BJ (cell line): ENCODE measurements at places on chromosomes 6 and 20.

- no peak for DNase-seq
Observed at GRCh38 chr6:66173587-66173986, 466.6 kb upstream of the EYS start.

GRCh38 chr6:80437221-80437620, 330.8 kb downstream of the BCKDHB start:
- no peak for DNase-seq

DNA sequence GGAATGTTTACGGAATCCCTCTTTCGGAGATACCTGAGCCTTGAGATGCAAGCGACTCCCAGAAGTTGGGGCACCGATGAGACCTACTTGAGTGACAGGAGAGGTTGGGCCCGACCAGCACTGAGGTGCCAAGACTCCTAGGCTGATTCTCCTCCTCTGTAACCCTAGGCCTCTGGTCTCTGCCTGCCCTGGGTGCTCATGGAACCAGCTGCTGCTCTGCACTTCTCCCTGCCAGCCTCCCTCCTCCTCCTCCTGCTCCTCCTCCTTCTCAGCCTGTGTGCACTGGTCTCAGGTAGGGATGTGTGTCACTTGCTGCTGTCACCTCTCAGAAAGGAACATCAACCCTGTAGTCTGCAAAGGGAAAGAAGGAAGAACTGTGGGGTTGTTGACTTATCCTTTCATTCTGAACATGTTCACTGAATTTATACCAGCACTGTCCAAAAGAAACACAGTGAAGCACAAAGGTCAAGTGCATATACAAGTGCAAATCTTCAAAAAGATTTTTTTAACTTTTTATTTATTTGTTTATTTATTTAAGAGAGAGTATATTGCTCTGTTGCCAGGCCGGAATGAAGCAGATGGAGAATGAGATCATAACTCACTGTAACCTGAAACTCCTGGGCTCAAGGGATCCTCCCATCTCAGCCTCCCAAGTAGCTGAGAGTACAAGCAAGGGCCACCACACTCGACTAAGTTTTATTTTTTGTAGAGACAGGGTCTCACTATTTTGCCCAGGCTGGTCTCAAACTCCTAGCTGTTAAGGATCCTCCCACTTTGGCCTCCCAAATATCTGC, 913 bp downstream of the BTN2A2 start:
- DNase-seq, result no peak

DNA sequence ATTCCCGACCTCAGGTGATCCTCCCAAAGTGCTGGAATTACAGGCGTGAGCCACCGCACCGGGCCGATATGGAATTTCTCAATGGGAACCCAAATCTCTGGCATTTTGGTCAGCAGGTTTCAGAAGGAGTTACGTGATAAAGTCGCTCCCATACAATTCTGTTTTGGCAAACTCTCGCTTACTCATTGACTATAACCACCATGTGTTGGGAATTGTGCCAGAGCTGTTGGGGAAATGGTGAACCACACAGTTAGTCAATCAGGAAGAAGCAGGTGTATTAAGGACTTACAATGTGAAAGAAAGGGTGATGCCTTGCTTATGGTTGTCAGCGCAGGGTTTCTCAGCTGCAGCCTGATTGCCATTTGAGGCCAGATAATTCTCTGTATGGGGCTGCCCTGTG, 410.5 kb downstream of the QKI start:
- DNase-seq, result no peak

GRCh38 chr20:9027626-9028025, 41.3 kb upstream of the PLCB4 start:
- no peak for DNase-seq

DNA sequence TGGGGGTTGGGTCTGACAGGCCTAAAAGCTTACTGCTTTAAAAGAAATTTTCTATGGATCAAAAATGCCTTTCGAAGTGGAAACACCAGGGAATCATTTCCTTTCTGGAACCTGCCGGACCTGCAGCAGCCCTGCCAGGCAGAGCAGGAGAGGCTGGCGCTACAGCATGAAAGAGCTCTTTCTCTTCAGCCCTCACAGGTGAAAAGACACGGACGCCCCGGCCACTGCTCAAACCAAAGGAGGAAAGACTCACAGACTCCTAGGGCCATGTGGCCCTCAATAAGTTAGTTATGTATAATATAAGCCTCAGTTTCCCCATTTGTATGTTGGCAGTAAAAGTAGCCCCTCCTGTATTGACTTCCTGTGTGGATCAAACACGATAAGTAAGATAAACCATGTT, 8.3 kb downstream of the SCML4 start:
- DNase-seq, result no peak

GRCh38 chr6:110828396-110828795, 13.1 kb upstream of the CDK19 start:
- no peak for DNase-seq

DNA sequence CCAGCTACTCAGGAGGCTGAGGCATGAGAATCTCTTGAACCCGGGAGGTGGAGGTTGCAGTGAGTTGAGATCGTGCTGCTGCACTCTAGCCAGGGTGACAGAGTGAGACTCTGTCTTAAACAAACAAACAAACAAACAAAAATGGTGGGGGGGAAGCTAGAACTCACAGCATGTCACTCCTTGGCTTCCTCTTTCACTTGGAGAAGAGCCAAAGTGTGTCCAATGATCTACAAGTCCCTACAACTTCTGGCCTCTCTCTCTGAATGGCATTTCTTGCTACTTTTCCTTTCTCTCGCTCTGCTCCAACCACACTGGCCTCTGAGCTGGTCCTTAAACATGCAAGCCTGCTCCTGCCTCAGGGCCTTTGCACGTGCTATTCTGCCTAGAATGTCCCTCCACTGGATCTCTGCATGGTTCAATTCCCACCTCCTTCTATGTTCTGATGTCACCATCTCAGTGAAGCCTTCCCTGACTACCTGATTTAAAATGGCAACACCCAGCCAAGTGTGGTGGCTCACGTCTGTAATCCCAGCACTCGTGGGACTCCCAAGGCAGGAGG, 8.1 kb downstream of the TLDC2 start:
- DNase-seq, result no peak

DNA sequence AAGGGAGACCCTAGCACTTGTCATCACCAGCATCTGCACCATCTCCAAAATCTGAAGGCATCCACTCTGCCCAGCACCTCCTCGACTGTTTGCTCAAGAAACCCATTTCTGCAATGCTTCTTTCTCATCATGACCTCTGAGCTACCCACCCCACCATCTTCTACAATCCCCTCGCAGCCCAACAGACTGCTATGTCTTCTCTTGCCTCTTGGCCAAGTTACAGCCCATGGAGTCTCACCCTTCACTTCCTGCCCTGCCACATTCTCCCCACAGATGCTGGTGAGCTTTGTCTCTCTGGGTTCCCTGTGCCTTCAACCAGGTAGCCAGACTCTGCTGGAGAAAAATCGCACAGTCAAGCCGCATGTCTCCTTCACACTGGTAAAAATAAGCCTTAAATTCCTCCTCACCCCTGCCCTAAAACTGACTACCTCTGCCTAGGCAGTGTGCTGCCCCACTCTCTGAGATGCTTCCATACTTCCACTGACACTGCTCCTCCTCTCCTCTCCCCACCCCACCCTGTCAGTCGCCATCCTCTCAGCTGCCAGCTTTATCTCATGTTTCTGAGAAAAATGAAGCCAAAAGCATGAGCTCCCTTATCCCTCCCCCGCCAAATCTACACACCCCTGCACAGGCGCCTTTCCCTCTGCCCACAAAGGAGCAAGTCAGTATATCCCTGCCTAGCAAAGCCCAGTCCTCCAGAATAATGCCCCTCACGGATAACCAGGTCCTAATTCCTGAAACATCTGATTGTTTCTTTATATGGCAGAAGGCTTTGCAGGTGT, 2.3 kb upstream of the TXNDC5 start:
- DNase-seq, result no peak
